ENCODE measurements at places on chromosomes 11 and 22.
A peak's percentile ranks its signal among the peaks of the same experiment; 100 is the strongest.

- DNase-seq: no peak
Observed at GRCh38 chr11:10678101-10678500, 15.5 kb downstream of the IRAG1 start.

GRCh38 chr22:36955691-36956090 lies 42.3 kb downstream of the CSF2RB start:
- DNase-seq: no peak

DNA sequence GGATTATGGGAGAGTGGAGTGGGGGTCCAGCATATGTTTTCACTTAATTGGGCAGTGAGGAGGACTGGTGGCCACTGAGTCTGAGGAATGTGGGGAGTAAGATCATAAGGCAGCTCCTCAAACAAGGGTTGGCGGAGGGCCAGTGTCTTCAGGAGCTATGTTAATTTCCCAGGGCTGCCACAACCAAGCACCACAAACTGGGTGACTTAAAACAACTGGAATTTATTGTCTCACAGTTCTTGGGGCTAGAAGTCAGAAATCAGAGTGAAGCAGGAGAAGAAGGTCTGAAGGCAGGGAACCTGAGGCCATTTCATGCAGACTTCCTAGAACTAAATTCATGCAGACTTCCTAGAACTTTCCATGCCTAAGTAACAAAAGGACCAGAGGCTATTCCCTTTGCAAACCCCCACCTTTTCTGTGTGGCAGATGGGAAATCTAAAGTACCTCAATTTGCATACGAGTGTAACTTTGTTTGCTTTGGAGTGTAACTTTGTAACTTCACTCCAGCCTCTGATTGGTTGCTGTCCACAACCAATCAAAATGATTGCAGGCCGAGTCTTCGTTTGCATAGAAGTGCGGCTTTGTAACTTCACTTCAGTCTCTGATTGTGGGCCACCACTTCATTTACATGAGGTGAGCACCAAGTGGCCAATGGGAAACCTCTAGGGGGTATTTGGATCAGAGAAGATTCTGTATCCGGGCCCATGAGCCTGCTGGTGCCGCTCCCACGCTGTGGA lies 50.5 kb upstream of the ZBED5 start:
- no peak for DNase-seq

DNA sequence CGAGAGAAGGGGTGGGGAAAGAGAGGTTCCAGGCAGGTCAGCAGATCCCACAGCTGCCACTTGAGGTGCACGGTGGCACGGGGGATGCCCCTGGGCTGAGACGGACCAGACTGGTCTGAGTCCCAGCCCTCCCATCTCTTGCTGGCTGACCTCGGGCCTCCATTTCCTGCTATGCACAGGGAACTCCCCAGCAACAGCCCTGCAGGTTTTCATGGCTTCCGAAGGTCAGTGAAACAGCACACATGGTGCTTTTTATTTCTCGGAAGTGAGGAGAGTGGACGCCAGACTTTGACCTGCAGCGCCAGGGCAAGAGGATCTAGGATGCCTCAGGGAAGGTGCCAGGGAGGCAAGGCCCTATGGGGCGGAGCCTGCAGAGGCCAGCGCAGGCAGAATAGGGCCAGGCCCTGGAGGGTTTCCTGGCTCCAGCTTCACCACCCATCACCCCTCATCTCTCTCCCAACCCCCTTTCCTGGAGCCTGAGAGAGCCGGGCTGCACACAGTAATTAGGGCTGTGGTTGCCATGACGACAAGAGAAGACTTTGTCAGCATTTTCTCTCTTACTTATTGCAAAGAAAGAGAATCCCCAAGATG lies 29.5 kb downstream of the SLC22A12 start:
- peak; percentile 68 for DNase-seq

DNA sequence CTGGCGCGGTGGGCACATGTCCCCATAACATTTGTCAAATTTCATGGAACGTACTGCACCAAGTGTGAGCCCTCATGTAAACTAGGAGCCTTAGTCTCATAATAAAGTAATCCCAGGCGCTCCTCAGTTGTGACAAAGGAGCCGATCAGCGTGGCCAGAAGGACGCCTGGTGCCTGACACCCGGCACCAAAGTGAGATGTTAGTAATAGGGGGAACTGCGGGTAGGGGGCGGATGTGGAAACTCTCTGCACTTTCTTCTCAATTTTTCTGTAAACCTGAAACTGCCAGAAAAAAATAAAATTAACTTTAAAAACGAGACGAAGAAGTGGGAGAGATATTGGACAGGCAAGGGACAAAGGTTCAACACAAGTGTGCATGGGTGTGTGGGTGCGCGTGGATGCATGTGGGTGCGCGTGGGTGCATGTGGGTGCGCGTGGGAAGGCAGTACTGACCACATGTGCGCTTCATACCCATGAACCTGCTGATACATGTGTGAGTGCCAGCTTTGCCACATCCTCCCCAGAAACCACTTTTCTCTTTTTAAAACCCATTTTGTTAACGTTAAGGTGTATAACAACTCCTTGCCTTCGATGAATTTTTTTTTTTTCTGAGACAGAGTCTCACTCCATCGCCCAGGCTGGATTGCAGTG lies 55.4 kb upstream of the LINC01488 start:
- DNase-seq: no peak

- no peak for DNase-seq
Observed at GRCh38 chr22:32043391-32043790, 330 bp downstream of the SLC5A1 start.

DNA sequence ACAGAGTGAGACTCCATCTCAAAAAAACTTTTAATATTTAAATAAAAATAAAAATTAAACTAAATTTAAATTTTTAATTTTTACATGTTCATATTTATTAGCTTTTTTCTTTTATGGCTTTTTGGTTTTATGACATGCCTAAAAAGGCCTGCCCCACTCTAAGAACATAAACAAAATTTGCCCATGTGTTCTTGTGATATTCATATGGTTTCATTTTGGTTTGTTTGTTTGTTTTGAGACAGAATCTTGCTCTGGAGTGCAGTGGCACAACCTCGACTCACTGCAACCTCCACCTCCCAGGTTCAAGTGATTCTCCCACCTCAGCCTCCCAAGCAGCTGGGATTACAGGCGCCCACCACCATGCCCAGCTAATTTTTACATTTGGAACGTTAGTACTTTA lies 27.7 kb downstream of the SUSD2 start:
- no peak for DNase-seq

- no peak for DNase-seq
Observed at GRCh38 chr11:32428665-32429303, 6.6 kb downstream of the WT1 start.

- DNase-seq: peak; percentile 16
Observed at GRCh38 chr22:37623075-37624016, 14.7 kb downstream of the GGA1 start.

- peak; percentile 40 for DNase-seq
Observed at GRCh38 chr11:8870411-8871170, 40.4 kb upstream of the AKIP1 start.

DNA sequence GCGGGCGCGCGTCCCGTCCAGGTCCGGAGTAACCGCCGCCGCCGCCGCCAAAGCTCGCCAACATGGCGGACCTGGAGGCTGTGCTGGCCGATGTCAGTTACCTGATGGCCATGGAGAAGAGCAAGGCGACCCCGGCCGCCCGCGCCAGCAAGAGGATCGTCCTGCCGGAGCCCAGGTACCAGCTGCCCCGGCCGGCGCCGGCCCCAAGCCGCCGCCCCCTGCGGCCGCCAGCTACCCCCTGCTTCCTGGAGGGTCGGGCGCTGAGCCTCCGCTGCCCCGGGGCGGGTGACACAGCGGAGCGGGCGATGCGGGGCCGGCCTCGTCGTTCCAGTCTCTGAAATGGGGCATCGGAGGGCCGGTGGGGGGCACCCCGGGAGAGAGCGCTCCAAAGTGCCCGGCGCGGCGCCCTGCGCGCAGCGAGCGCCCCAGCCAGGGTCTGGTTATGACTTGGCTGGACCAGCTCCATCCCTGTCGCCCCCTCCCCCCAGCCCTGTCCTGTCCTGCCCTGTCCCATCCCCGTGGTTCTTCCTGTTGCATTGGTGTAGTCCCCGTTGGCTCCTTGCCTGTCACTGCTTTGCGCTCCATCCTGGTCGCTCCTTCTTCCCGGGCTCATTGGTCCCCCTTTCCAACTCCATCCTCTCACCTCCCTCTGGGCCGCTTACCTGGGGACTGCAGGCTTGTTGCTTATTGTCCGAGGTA lies 653 bp downstream of the GRK3 start:
- DNase-seq: peak; percentile 11

- DNase-seq: no peak
Observed at GRCh38 chr11:72348250-72348649, 86.1 kb downstream of the CLPB start.

DNA sequence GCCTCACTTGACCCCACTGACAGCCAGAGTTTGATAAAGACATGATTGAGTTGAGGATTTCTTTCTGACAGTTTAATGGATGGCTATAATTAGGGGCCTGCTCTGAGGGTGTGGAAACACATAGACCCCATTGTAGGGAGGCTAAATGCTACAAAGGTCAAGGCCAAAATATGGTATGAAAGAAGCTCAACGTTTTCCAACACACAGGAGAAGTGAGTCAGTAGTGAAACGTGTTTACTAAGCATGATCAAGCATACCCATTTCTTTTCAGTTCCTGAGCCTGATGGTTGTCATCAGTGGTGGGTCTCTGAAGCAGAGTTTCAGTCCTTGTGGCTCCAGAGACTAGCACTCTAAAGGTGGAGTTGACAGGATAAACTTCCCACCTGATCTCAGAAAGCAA lies 69.7 kb downstream of the SNX19 start:
- no peak for DNase-seq

- DNase-seq: no peak
Observed at GRCh38 chr22:39055658-39056057, 15.0 kb downstream of the APOBEC3F start.

DNA sequence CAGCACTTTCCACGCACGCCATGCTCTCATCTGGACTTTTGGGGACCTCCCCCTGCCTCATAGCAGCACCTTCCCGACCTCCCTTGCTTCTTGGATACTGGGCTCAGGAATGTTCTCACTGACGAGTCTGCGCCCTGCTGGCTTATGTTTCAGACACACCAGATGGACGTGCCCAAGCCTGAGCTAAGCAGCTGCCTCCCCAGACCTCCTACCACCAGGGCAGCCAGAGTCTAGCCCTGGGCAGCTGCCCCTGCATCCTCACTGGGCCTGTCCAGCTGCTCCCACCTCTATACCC lies 13.2 kb upstream of the RGL4 start:
- DNase-seq: no peak

Data from anterior cingulate cortex (tissue), 58 donors.